Effector CD8-positive, alpha-beta T cell (primary cell): ENCODE measurements at places on chromosomes 5 and 9.

- DNase-seq, result no peak
Observed at GRCh38 chr5:71887680-71888079, 168.6 kb downstream of the CARTPT start.

- DNase-seq, result no peak
Observed at GRCh38 chr5:103243665-103244064, 14.9 kb upstream of the MACIR start.

DNA sequence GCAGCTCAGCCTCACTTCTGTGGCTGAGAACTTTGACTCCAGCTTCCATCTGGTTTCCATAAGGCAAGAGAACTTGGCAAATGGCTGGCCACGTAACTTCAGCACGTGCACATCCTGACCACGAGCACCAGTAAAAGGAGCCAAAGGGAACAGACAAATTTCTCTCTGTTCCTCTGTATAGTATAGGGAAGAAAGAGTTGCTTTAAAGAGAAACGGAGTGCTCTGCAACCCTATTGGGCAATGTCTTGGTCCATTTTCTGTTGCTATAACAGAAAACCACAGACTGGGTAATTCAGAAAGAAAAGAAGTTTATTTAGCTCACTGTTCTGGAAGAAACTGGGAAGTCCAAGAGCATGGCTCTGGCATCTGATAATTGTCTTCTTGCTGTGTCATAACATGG, 558.7 kb downstream of the ACTL7B start:
- no peak for DNase-seq

GRCh38 chr9:23290973-23291372, 535.1 kb downstream of the ELAVL2 start:
- DNase-seq, result no peak

DNA sequence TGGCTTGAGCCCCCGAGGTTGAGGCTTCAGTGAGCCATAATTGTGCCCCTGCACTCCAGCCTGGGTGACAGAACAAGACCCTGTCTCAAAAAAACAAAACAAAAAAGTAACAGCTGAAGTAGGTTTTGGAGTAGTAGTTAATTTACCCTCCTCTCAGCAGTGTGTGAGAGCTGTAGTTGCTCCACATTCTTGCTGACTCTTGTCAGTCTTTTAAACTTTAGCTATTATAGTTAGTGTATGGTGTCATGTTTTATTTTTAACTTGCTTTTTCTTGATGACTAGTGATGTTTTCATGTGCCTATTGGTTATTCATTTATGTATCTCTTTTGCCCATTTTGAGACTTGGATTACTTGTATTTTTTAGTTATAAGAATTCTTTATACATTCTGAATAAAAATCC, 52.9 kb upstream of the DHFR start:
- no peak for DNase-seq

GRCh38 chr9:18056993-18057369, 417.0 kb upstream of the ADAMTSL1 start:
- no peak for DNase-seq
